ENCODE measurements at places on chromosomes 16 and 17.

DNA sequence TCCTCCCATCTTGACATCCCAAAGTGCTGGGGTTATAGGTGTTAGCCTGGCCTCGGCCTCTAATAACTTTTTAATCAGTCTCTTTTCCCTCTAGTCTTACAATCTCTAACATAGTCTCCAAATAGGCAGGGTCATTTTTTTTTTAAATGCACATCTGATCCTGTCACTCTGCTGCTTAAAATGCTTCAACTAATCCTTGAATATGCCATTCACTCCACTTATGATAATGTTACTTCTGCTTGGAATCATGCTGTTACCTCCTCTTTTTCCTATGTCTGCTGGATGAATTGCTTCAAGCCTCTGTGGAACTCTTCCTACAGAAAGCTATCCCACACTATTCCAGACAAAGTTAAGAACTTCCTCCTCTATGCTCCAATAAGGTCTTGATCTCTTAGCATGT lies 22.8 kb downstream of the CRLF3 start:
- no peak for DNase-seq

DNA sequence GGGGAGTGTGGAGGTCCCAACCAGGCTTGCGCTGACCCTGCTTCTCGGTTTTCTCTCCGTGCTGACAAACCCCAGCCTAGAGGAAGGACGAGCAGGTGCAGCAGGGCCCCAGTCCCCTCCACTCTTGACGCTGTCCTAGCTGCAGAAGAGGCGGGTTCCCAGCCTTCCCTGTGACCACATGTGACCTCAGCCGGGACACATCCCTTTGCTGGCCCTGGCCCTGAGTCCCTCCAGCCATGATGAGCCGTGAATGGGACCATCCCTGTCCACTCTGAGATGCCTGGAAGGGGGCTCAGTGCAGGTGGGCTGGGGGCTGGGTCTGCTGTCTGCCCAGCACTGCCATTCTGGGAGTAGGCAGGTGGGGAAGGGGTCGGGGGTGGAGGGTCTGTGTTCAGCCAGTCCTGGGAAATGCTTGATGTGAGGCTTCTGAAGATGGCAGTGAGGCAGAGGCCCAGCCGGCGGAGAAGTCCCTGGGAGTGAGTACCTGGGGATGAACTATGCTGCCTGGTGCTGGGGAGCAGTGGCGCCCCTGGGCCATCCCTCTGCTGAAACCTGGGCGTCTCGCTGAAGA lies 1.9 kb upstream of the TUBB3 start:
- no peak for DNase-seq

DNA sequence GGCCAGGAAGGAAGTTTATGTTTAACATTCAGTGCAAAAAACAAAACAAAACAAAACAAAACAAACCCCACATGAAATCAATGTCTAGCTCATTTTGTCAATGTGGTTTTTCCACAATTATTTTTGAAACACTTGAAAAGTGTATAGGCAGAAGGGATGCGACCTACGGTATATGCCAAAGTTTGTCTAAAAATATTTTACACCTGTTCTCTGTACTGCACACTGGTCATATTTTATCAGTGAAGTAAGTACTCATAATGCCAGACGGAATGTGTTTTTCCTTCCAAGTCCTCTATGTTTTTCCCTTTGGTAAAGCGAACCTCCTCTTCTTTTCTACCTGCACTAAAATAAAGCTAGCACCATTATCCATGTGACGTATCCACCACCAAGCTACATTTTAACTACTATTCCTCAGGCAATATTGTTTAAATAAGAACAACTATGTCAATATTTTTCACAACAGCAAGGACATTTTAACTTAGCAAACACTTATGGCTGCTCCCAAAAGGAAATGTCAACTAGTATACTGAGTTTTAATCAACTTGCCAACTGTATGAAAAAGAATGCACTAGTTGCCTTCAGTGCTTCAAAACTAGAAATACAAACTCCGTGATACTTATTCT lies 10.3 kb downstream of the TOB1 start:
- no peak for DNase-seq

GRCh38 chr17:57949649-57950048 lies 5.6 kb downstream of the CUEDC1 start:
- no peak for DNase-seq

DNA sequence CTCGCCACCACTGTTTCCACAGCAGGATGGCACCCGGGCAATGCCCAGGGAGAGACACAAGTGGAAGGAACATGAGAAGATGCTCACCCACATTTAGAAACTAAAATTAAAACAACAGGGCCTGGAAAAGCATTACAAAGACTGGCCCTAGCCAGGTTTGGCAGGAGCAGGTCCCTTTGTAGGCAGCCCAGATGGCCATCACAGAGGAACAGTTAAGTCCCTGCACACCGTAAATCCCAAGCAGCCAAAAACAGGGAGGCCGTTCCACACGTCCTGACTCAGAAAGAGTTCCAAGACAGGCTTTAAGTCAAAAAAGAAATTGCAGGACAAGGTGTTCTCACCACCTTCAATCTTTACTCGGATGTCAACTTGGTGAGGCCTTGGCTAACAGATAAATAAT lies 127.1 kb downstream of the DYNLRB2 start:
- DNase-seq, result no peak

DNA sequence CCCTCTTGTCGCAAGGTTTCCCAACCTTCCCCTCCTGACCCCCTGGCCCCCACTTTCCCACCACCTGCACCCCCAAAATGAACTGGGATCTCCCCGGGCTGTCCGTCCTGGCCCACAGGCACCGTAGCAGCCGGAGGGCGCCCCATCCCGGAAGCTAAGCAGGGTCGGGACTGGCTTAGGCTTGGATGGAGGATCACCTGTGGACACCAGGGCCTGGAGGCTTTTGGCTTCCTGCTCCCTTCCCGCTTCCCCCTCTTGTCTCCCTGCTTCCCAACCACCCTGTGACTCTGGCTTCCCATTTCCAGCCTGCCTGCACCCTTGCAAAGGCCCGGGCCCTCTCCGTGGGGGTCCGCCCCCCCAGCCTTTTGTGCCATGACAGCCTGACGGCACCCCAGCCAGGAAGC lies 2291.3 kb downstream of the TP53TG3F start:
- DNase-seq, result no peak

DNA sequence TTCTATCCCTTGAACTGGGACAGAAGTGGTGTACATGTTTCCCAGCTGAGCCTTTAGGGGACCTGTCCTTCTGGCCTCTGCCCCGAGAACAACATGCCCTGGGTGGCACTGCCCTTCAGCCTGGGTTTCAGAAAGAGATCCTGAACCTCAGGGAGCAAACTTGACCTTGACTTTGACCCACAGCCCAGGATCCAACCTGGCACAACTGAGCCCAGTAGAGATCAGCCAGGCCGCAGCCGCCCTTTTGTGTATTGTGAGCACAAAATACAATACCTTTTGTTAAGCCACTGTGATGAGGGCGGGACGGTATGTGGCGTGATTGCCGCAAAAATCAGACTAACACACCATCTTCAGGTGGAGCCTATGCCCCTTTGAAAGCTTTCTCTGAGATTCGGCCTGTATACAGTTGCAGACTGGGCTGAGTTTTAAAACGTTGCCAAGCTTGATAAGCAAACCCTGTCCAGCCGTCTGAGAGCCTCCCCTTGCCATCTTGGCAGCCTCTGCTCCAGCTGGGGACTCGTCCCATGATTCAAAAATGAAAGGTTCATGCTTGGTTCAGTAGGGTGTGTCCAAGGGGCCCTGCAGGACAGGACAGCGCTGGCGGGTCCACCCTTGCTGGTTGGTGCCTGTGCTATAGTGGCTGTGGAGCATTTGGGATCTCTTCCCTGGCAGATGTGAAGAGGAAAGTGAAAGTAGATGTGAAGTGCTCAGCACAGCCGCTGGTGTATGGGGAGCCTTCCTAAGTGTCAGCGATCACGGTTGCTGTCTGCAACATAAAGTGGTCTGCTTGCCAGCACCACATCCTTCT lies 40.3 kb downstream of the FOXL1 start:
- DNase-seq, result no peak

DNA sequence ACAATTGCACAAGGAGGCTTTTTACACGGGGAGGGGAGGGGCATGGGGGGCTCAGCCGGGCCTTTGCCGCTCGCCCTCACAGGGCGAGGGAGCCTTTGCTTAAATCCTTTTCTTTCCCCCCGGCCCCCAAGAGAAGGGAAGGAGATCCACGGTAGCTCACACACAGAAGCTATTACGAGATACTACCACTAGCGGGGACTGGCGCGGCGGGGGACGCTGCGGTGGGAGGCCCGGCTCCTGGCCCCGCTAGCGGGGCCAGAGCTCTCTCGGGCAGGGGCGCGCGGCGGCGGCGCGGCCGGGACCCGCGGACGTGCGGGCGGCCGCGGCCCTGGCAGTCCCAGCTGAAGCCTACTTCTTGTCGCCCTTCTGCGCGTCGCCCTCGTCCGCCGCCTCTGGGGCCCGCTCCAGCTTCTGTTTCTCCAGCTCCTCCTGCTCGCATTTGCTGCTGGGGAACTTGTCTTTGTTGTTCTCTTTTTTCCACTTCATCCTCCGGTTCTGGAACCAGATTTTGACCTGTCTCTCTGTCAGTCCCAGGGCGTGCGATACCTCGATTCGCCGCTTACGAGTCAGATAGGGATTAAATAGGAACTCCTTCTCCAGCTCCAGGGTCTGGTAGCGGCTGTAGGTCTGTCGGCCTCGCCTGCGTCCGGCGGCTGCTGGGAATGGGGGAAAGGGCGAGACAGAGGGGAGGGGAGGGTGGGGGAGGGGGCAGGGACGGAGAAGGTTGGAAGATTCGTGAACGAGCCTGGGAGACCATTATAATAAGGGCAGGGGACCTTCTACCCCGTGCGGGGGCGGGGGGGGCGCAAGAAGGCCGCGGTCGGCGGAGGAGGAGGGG lies 2.0 kb downstream of the HOXB8 start:
- DNase-seq, result no peak

DNA sequence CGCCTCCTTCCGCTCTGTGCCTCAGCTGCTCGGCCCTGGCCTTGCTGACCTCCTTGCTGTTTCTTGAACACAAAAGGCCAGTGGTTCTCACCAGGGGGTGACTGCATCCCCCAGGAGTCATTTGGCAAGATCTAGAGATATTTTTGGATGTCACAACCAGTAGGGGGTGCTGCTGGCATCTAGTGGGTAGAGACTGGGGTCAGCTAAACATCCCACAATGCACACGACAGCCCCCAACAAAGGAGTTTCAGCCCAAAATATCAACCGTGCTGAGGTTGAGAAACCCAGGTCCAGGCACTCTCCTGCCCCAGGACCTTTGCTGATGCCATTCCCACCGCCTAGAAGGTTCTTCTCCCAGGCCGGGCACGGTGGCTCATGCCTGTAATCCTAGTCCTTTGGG lies 39.7 kb downstream of the ABCC6 start:
- DNase-seq, result no peak

DNA sequence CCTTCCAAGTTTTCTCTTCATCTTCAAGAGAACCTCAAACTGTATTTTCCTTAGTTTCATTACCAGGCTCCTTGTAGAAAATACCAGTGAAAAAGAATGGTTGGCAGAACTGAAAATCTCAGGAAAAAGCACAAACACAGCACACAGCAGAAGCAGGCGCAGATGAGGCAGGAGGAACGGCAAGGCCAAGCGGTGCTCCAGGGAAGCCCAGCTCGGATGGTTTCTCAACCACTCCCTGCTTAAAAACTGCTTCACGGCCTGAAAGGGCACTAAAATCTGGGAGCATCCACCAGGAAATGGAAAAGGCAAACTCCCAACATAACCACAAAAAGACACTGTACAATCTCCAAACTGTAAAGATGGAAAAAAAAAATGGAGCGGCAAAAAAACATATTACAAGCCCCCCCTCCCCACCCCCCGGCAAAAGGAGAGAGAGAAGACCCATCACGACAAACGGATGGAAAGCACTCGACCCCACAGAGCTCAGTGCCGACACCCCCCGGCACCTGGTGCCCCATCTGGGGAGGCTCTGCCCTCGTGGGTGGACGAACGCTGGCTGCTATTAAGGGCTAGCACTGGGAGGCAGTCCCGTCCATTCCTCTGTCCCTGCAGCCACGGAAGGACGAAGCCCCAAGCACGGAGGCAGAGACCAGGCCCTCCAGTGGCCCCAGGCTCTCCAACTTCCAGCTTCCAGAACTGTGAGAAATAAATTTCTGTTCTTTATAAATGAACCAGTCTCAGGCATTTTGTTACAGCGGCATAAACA lies 127.5 kb downstream of the ZNF778 start:
- no peak for DNase-seq

DNA sequence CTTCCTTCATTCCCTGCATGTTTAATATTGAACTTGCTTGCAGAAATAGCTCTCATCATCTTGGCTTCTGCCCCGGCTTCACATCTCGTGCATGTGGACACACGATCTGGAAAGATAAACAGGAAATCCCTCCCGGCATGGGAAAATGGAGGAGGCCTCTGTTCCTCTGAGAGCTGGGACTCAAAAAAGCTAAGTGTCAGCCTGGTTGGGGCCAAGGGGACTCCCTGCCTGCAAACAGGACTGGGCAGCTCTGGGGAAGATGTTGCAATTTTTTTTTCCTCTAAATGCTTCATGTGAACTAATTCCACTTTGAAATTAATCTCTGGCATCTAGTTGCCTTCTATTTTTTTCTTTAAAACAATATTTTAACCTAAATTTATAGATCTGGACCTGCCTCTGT lies 24.8 kb downstream of the ITPRIPL2 start:
- peak; percentile 48 for DNase-seq

DNA sequence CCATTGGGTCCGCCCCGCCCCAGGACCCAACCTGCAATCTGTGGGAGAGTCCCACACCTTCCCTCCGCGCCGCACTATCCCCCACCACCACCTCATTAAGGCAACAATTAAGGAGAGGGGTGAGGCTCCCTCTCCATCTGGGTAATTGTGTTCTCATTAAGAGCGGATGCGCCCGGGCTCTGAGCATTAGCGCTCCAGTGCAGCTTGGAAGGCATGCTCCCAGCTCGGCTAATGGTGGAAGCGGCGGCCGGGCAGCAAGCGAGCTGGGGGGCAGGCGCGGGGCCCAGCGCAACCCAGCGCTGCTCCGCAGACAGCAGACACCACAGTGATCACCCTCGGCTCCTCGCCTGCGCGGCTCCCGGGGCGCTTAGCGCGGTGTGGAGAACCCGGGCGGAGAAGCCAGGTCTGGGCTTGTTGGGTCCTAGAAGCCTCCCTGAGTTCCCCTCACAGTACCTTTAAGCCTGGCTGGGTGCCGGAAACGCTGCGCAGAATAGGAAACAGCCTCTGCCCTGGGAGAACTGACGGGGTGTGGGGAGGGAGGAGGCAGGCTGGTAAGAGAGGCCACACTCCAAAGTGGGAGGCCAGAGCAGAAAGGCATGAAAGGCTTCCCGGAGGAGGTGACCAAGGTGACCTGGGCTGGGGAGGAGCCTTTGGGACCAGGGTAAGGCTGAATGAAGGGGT lies 6.4 kb downstream of the CBLN1 start:
- no peak for DNase-seq

- DNase-seq, result no peak
Measured at GRCh38 chr17:79388556-79389295, 222.1 kb downstream of the RBFOX3 start.

GRCh38 chr17:78132767-78133178 lies 2.2 kb downstream of the TMC8 start:
- DNase-seq, result no peak

GRCh38 chr17:62760059-62760944 lies 47.8 kb downstream of the MARCHF10 start:
- no peak for DNase-seq

GRCh38 chr17:32461853-32462617 lies 17.7 kb downstream of the PSMD11 start:
- DNase-seq, result no peak

Data from brain pericyte (primary cell).